Omental fat pad (tissue), 4 donors: ENCODE measurements at places on chromosomes 7 and 10. TPM values are rescaled to one million over a fixed set of nuclear protein-coding genes. Genes with fewer than 3 reads are reported as not detected.

- DNase-seq, result no peak
These were observed 153.7 kb downstream of the CDK14 start for GRCh38 chr7:90749774-90750173.

DNA sequence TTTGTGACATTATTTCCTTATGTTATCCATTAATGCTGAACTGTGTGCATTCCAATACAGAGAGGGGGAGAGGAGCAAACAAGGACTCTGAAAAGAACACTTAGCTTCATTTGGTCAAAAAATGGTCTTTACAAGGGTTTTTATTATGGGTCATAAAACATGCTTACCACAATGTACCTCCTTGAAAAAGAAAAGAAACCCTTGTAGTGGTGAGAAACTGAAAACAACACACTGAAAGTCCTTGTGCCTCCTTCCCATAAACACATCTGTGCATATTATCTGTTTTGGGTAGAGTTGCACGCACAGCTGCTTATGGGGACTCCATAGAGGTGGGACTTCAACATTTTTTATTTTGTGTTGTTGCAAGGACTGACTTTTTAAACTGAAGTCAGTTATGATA lies 98.7 kb downstream of the CDK6 start:
- no peak for DNase-seq

- DNase-seq, result no peak
These were observed 28.0 kb downstream of the CHST12 start for GRCh38 chr7:2431260-2431867.

DNA sequence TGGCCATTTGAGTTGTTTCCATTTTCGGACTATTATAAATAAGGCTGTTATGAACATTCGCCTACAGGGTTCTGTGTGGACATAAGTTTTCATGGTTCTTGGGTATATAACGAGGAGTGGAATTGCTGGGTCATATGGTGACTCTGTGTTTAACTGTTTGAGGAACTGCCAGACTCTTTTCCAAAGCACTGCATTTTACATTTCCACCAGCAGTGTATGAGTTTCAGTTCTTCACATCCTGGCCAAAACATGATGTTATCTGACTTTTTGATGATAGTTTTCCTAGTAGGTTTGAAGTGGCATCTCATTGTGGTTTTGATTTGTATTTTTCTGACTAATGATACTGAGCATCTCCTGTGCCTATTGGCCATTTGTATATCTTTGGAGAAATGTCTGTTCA lies 5.4 kb downstream of the SUV39H2 start:
- no peak for DNase-seq

- DNase-seq, result no peak
These were observed 96.4 kb downstream of the WDR37 start for GRCh38 chr10:1152386-1153250.

The NME8 gene
- total RNA-seq, result 0.72 TPM

The DNAJC9 gene
- 5.9 TPM for total RNA-seq
